ENCODE measurements at places on chromosomes 3 and 15.
A peak's percentile ranks its signal among the peaks of the same experiment; 100 is the strongest.

DNA sequence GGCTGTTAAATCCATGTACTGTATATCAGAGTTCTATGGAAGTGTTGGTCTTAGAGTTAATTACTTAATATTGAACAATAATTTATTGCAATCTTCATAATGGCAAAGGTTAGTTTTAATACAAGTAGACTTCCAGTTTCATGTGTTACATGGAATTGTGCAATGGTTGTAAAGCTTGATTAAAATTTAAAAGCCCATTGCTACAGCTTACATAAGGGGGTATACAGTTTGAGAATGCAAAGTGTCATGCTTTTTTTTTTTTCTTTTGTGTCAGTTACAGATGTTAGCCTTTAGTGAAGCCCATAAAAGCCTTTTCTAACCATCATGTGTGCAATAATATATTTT lies 22.0 kb downstream of the CNOT10 start:
- DNase-seq: no peak

DNA sequence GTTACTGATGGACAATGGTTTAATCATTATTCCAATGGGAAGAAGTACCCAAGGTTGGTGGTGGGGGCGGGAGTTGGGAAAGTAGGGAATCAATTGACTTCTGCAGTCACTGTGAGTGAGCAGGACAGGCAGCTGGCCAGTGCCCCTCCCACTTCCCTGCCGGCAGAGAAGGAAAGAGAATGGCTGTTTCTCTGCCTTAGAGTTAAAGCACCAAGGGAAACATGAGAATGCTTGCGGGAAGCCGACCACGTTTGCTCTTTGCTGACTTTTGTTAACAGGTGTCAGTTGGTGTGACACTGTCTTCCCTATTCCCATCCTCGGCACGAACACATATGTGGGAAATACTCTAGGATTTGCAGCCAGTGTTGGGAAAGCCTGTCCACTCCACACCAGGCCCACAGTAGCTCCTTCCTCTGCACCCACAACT lies 33.5 kb upstream of the MFSD1 start:
- DNase-seq: no peak

DNA sequence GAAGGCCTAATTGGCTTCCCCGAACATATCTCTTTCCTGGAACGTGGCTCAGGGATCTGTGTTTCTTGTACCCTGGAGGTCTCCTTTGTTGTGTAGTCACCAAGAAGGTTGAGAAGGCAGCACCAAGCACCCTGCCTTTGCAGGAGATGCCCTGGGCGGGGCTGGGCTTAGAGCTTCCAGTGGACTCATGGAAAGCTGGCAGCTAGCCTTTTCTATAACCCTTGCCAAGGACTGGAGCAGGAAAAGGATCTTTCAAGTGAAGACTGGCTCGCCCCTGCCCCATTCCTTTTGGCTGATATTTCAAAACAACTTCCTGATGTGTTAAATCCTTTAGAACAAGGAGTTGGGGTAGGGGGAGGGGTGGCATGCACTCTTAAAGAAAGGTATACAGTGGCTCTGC lies 58.9 kb upstream of the EPHA6 start:
- no peak for DNase-seq

DNA sequence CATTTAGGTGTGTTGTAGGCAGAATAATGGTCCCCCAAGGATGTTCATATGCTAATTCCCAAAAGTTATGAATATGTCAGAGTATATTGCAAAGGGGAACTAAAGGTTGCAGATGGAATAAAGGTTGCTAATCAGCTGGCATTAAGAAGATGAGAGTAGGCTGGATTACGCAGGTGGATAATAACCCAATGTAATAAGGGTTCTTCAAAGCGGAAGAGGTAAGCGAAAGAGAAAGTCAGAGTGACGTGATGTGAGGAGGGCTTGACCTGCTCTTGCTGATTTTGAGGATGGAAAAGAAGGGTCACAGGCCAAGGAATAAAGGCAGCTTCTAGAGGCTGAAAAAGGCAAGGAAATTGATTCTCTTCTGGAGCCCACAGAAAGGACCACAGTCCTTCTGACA lies 104.0 kb downstream of the STRIT1 start:
- DNase-seq: no peak

DNA sequence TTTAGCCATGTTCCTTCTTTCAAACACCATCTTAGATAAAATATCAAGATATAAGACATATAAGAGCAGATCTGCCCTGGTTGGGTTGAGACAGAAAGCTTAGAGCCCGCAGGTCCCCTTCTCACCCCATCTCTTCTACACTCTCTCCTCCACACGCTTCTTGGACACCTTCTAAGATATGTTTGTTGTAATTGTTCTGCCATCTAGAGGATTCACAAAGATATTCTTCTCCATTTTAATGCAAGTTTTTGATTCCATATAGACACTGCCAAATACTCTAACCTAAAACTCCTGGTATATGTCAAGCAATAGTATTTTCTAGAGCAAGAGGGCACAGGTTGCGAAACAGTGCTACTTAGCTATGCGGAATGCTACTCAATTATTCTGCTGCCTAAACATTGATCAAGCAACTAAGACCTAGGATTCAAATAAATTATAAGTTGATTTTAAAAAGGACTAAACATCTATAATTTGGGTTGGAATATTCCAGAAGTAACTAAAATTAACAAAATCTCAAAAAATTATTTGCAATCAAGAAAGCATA lies 6.8 kb downstream of the CHRM5 start:
- no peak for DNase-seq

GRCh38 chr15:71278989-71279756 lies 163.9 kb downstream of the THSD4 start:
- DNase-seq: peak; percentile 42

- DNase-seq: no peak
Measured at GRCh38 chr3:851098-851790, 241.6 kb upstream of the CNTN6 start.

GRCh38 chr15:44536302-44536961 lies 515 bp upstream of the EIF3J start:
- DNase-seq: peak; percentile 80

GRCh38 chr3:149542375-149543312 lies 68.1 kb downstream of the TM4SF4 start:
- no peak for DNase-seq

DNA sequence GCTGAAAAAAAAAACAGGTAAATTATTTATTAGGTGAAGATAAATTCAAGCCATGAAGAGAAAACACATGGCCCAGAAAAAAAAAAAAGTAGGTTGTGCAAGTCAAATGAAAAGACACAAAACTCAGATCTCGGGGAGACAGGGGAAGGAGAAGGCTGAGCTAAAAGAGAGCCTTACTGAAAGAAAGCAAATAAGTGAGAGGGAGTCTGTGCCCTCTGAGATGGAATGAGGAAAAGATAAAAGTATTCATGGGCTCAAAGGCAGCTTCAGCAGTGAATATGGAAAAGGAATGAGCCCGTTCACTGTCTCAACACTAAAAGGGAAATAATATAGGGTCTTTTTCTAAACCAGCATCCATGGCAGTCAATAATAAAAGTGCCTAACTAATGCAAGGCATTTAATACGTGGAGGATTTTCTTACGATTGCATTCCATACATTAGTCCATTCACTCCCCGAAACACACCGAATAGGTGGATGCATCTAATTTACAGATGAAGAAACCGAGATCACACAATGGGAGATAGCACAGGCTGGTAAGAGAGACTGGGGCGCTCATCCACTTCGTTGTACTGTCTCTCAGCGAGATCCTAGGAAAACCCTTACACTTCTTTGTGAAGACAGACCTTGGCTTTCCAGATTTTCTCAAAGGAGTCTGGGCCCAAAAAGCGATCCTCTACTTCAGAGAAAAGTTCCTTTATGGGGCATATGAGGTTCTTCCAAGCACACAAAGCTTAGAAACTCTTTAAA lies 1.1 kb downstream of the TFDP2 start:
- DNase-seq: no peak

DNA sequence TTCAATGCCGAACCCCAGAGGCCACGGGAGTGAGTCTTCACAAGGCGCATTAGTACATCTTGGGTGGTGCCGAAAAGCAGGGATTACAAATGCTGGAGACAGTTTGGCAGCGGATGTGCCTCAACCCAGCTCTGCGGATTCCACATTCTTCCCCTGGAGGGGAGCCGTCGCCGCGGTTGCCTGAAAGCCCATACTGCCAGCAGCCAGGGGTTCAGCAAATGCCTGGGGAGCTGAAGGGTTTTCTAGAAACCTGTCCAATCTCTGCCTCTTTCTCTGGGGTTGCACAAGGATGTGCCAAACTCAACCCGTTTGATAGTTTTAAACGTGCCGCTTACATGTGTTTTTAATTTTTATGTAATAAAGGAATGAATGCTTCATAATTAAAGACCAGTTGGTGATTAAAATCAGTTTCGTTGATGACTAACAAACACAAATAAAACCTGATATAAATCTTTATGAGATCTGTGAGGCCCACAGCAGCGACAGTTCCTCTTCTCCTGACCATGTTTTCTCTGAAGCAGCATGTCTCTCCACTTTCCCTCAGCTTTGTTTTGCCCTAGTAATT lies 74.6 kb upstream of the LEKR1 start:
- DNase-seq: no peak

- DNase-seq: no peak
Measured at GRCh38 chr15:25543196-25543595, 104.4 kb upstream of the UBE3A start.

- DNase-seq: no peak
Measured at GRCh38 chr3:193165431-193166120, 75.4 kb upstream of the PLAAT1 start.

- DNase-seq: no peak
Measured at GRCh38 chr15:89198934-89199333, 22.4 kb downstream of the RLBP1 start.

DNA sequence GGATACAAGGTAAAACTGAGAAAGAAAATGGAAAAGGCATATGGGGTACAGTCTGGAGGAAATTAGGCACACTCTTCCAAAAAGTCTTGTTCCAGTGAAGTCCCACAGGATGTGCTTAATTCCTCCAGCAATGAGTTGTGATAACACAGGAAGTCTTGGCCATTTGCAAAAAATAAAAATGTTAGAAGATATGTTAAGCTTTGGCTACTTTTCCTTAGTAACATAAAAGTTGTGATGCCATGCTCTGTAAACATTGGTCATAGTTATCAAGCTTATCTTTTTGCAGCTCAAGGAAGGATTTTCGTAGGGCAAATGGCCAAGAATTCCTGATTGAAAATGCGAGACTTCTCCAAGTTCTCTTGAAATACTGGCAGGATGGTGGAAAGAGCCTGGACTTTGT lies 26.4 kb downstream of the LNP1 start:
- no peak for DNase-seq

- DNase-seq: peak; percentile 1
Measured at GRCh38 chr3:62051506-62051905, 321.8 kb downstream of the FEZF2 start.

GRCh38 chr15:55289011-55289745 lies 435 bp downstream of the RAB27A start:
- DNase-seq: peak; percentile 54

DNA sequence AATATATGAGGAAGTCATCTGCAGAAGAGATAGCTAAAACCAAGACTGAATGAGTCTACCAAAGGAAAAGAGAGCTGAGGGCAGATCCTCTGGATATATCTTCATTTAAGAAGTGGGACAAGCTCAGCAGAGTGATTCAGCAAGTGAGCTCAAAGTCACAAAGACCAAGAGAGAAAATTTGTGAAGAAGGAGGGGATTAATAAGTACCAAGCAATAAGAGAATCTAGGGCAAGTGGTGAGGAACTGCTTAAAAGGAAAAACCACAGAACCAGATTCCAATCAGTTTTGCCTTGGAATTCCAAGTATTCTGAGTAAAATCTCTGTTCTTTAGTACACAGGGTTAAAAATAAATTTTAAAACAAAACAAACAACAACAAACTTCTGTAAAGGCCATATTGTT lies 3.6 kb downstream of the EHHADH start:
- no peak for DNase-seq

- no peak for DNase-seq
Measured at GRCh38 chr3:29936054-29936453, 655.2 kb downstream of the RBMS3 start.

DNA sequence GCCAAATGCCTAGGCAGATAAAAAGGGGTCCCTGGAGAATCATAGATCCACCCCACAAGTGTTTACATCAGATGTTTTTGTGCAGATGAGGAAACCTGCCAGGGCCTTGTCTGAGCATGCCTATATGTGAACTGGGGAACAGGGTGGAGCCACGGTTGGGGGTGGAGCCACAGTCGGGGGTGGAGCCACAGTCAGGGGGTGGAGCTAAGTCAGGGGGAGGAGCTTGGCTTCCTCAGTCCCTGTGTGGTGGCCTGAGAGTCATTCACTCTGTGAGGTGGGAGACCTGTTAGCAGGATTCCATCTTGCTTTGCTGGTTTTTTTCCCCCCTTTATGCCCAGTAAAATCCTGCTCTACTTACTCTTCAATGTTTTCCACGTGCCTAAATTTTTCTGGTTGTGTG lies 57.8 kb upstream of the TGFBR2 start:
- DNase-seq: no peak

- DNase-seq: peak; percentile 49
Measured at GRCh38 chr3:31880020-31880419, 101.0 kb downstream of the OSBPL10 start.

- DNase-seq: no peak
Measured at GRCh38 chr3:57952208-57952631, 56.0 kb upstream of the FLNB start.

GRCh38 chr3:184690192-184690883 lies 21.5 kb downstream of the MAGEF1 start:
- no peak for DNase-seq

- DNase-seq: no peak
Measured at GRCh38 chr3:32699429-32699828, 14.4 kb downstream of the CNOT10 start.

GRCh38 chr3:155179437-155179827 lies 99.3 kb downstream of the MME start:
- no peak for DNase-seq

DNA sequence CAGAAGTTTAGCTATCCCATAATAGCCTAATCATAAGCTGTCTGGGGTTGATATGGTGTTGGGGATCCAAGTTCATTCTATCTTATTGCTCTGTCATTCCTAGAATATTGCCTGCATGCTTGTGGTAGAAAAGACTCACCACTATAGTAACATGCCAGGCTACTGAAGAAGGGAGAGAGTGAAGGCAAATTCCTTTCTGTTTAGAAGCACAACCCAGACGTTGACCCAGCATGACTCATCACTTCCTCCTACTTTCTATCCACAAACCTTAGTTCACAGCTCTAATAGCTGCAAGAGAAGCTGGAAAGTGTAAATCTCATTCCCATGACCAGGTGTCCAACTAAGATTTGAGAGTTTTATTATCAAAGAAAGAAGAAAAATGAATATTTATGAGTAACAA lies 57.8 kb upstream of the NMD3 start:
- DNase-seq: no peak

DNA sequence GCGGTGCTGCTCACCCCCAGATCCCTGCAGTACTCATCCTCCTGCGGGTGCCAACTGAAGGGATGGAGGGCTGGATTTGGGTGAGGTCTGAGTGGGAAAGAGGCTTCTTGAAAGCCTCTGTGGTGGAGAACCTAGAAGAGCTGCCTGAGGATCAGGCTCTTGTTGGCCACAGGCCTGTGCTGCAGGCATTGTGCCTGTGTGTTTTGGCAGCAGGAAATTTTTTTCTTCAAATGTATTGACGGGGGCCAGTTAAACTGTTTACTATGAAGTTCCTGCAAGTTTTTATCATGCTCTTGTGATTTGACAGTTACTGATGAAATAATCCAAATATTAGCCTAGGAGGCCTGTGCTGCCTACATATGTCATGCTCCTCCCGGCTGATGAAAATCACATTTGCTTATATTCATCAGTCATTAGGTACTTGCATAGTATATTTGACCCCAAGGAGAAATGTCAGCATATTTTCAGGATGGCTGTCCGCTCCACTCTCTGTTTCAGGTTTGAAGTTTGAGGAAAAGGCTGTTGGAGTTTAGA lies 103.1 kb downstream of the THSD4 start:
- DNase-seq: no peak
